Stimulated activated CD4-positive, alpha-beta T cell treated with anti-CD3 and anti-CD28 coated beads, Interleukin-4, amount 100 ng/mL, for 48 hours (primary cell): ENCODE measurements at places on chromosomes 1 and 21.

GRCh38 chr1:26702680-26703038 lies 6.8 kb downstream of the ARID1A start:
- DNase-seq: no peak

GRCh38 chr21:28226563-28226962 lies 766.1 kb downstream of the LTN1 start:
- no peak for DNase-seq

- DNase-seq: no peak
Measured at GRCh38 chr1:175853681-175854080, 110.3 kb upstream of the TNR start.

- no peak for DNase-seq
Measured at GRCh38 chr1:143661418-143662101, 310.2 kb downstream of the FAM72C start.

DNA sequence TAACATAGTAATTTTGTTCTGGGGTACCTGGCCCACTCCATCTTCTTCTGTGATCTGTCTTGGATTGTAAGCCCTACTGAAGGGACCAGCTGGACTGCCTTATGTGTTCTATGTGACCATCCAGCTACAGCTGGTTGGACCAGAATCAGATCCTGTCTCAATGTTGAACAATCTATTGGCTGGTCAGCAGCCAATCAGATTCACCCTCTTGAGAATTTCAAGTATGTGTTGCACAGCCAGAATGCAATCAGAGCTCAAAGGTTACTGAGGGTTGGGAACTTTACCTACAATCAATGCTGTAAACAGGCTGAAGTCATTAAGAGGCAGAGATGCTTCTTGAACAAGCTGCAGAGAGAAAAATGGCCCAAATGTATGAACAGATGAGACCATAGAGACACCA lies 61.9 kb downstream of the KCNC4 start:
- no peak for DNase-seq

DNA sequence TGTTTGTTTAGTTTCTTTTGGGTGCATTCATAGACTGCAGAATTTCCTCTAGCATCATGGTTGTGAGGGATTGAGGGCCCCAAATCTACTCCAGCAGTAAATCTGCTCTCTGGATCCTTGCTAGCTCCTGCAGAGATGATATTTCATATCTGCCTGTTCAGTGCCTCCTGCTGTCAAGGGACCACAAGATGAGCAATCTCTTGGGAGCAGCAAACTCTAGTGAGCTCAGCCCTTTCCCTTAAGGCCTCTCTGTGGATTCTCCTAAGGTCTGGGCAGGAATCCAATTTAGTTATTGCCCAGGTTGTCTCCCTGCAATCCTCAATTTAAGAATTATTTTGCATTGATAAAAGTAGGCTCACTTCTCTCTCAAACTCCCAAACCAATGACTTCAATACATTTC lies 76.9 kb downstream of the RGS18 start:
- DNase-seq: no peak

GRCh38 chr21:43880111-43880985 lies 15.3 kb downstream of the AGPAT3 start:
- no peak for DNase-seq

DNA sequence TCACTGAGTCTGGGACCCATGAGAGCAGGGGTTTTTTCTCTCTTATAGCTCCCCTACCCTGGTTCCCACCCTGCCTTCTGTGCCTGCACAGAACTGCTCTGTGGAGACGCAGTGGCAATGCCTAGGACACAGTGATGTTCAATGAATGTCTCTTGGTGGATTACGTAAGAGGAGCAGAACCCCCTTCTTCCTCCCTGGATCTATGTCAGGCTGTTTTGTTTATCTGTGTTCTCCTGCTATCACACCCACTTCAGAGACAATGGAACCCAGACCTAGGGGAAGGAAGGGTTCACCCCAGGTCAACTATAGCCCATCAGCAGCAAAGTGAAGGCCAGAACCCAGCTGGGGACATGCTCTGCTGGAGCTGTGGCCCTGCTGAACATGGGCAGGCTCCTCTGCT lies 2.0 kb downstream of the HPCAL4 start:
- no peak for DNase-seq

DNA sequence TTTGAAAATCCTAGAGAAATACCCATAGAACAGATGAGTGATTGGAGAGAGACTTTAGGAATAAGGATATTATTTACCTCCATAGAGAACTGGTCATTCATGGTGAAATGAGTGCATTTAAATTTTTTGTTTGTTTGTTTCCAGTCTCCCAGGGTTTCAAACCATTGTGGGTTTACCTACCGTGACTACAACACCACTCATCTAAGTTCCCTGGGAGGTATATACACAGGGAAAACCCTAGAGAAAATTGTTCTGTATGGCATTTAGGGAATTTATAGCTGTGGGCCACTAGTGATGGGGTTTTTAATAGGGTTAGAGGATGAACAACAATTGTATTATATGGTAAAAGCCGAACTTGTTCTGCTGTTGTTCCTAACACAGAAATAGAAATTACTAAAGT lies 109.2 kb downstream of the USP25 start:
- no peak for DNase-seq

DNA sequence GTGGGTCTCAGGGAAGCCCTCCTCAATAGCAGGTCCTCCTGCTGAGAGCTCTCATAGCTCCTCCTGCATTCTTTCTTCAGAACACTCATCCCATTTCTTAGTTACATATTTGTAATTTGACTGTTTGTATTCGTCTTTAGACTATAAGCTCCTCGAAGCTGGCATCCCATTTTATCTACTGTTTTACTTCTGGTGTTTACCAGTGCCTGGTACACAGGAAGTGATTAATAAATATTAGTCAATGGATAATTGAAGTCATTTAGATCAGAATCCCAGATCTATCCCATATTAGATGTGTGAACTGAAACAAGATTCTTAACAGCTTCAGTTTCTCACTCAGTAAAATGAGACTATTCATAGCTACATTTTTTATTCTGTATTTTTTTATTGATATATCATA lies 88.7 kb downstream of the PLPP3 start:
- DNase-seq: no peak
